ENCODE measurements at places on chromosomes 1 and 21.

GRCh38 chr1:47174656-47175020, 15.2 kb downstream of the PDZK1IP1 start:
- DNase-seq: no peak

DNA sequence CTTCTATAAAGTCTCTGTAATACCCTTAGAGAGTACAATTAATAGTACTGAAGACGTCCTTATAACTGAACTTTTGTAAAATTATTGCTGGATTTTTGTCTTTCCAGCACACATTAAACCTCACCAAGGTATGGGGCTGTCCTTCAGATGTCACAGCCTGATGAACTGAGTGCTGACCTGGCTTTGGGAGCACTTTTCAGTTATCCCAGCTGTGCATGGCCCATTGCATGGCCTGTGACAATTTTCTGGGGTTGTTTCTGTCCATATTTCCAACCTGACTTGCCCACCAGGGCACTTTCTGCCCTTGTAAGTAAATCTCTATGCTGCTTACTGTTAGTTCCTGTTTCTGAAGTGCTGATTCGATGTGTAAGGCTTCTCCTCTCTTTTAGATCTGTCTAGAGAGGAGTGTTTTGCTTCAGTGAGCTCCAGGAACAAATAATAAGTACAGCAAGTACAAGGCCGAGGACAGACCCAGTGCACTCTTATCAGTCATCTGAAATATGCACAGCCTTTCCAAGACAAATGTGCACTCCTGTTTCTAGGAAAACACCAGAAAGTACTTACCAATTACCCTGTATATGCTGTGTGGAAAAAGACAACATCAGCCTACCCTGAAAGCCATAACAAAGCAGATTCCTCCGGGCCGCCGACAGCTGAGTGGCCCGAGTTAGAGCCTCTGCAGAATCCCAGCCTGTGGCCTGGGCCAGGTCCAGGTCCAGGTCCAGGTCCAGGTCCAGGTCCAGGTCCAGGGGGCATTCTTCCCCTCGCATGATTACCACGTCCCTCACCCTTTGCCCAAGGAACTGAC, 121.7 kb downstream of the DHRS3 start:
- DNase-seq: no peak

GRCh38 chr1:184158896-184159681, 107.6 kb downstream of the TSEN15 start:
- peak; percentile 63 for DNase-seq

- no peak for DNase-seq
Measured at GRCh38 chr21:16181018-16181417, 451.2 kb downstream of the USP25 start.

DNA sequence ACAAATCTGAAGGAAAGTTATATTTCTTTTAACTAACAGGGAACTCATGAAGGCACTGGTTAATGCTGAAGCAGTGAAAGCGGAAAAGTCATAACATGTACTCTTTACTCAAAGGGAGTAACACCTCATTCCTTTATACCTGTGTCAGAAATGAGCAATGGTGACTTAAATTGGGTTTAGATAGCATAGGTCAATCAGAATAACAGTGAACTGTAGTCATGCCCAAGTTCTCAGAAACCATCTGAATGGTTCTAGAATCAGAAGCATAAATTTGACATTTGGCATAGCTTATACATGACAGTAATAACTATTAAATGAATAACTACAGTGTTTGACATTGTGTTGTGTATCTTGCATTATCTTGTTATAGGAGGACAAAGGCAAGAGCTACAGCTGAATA, 382.0 kb downstream of the NUF2 start:
- no peak for DNase-seq

GRCh38 chr1:200245473-200245872, 164.4 kb downstream of the ZNF281 start:
- no peak for DNase-seq
